ENCODE measurements at places on chromosomes 1 and 21.

DNA sequence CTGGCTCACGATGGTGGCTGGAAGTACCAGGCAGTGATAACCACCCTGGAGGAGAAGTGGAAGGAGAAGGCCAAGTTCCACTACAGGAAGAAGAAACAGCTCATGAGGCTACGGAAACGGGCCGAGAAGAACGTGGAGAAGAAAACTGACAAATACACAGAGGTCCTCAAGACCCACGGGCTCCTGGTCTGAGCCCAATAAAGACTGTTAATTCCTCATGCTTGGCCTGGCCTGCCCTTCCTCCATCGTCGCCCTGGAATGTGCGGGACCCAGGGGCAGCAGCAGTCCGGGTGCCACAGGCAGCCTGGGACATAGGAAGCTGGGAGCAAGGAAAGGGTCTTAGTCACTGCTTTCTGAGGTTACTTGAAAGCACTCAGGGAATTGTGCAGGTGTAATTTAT, 10.8 kb downstream of the IL24 start:
- no peak for DNase-seq

DNA sequence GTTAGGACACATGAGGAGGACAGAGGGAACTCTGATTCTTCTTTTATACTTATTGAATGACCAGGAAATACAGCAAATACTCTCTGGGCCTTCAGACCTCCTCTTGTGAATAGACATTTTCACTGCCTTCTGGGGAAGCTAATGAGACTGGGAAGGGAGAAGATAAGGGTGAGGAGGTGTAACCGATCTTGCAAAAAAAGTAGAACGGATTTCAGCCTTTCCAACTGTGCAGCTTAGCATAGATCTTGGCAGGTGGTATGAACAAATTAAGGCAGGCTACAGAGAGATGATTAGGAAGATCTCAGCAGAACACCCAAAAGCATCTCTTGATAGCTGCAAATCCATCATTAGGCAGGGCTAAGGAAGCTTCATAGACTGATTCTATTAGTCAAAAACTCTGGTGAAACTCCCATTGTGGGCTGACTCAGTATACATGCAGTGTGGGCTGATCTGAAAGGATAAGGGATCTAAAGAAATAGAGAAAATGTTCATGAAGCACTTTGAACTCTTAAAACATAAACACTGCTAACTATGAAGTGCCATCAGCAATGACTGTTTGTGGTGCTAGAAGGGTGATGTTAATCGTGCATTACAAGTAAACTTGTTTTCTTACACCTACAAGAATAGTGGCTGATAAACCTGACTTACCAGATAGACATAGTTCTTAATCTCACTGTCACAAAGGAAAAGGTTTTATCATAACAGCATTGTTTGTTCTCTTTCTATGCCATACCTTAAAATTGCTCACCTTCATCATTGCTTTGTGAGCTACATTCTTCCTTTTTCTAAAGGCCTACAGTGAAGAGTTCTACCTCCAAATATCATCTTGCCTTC, 85.5 kb upstream of the PALMD start:
- no peak for DNase-seq

GRCh38 chr1:101344745-101345144, 107.9 kb downstream of the S1PR1 start:
- no peak for DNase-seq

GRCh38 chr1:24391882-24392603, 21.5 kb downstream of the STPG1 start:
- DNase-seq = peak; percentile 70

- DNase-seq = no peak
Measured at GRCh38 chr21:44858291-44858690, 15.2 kb downstream of the PTTG1IP start.

- no peak for DNase-seq
Measured at GRCh38 chr1:68291688-68292384, 59.5 kb upstream of the WLS start.

Measured in NCI-H1417 (cell line).